ENCODE measurements at places on chromosomes 1 and 21.

DNA sequence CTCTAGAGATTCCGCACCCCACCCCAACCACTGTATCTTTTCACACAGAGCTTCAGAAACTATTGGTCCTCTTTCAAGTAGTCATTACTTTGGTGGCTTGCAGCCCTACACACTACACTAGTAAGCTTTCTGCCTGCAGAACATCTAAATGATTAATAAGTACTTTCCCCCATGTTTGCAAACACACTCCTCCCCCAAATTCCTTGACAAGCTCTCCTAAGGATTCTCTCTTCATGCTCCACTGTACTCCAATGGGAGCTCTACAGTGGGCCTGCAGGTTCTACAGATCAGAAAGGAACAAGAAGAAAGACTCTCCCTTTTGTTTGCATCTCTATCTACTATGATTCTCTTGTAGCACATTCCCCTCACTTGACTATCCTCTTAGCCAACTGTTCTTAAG is 16.3 kb upstream of the NUF2 start:
- DNase-seq, result no peak

- no peak for DNase-seq
Observed at GRCh38 chr1:116916533-116917445, 7.1 kb downstream of the PTGFRN start.

DNA sequence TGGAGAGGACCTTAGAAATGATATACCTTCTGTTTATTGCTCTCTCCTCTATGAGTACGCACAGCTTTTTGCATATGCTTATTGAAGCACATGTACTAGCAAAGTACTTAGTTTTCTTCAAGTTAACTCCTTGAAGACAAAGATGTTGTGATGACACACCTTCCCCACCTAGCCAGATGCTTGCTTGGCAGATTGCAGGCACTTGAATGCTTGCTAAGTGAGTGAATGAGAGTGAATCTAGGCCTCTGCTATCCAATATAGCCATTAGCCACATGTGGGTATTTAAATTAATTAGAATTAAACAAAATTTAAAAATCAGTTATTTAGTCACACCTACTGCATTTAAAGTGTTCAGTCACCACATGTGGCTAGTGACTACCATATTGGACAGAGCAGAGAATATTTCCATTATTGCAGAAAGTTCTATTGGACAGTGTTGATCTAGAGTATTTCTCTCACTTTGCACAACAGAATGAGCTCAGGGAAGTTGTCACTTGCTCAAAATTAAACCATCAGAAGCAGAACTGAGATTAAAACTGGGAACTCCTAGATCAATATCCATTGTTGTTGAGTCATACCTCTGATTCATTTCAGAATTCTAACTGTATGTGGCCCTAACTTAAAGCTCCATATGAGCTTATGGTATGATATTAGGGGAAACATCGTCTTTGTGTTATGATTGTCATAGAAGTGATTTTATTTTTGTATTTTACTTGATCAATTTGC is 8.6 kb upstream of the EEIG2 start:
- DNase-seq, result no peak

- DNase-seq, result no peak
Observed at GRCh38 chr1:71948561-71948960, 333.8 kb downstream of the NEGR1 start.

DNA sequence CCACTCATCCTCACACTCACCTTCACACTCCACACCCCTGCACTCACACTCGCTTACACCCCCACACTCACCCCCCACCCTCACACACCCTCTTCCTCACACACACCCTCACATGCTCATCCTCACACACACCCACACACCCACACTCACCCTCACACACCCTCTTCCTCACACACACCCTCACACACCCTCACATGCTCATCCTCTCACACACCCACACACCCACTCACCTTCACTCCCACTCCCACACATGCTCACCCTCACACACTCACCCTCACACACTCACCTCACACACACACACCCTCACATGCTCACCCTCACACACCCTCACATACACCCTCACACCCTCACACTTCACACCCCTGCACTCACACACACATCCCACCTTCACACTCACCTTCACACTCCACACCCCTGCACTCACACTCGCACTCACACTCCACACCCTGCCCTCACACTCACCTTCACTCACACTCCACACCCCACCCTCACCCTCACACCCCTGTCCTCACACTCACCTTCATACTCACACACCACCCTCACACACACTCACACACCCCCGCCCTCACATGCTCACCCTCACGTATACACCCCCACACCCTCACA is 42.6 kb upstream of the EDN2 start:
- no peak for DNase-seq

DNA sequence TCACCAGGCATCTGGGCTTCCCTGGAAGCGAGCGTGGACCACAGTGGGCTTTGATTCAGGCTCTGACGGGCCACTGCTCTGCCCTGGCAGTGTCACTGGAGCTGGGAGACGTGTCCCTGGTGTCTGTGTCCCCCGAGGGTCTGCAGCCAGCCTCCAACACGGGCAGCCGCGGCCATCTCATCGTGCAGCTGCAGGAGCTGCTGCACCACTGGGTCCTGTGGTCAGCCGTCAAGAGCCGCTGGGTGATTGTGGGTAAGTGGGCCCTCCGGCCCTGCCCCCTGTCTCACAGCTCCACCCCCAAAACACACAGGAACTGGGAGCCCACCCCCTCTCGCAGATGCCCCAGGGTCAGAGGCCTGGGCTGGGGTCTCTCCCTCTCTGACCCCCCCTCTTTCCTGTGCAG is 40.7 kb downstream of the DISP3 start:
- no peak for DNase-seq

DNA sequence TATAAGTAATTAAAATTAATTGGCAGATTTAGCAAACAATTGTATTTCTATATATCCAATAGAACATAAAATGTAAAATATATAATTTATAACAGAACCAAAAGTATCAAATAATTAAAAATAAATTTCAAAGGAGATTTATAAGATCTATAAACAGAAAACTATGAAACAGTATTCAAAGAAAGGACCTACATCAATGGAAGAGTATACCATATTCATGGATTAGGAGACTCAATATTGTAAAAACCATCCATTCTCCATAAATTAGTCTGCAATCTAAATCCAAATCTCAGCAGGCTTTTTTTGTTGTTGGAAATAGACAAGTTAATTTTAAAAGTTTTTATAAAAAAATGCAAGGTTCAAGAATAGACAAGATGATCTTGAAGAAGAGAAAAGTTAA is 149.0 kb upstream of the RUNX3 start:
- no peak for DNase-seq

GRCh38 chr1:236389253-236389652 is 4.8 kb upstream of the EDARADD start:
- DNase-seq, result no peak

DNA sequence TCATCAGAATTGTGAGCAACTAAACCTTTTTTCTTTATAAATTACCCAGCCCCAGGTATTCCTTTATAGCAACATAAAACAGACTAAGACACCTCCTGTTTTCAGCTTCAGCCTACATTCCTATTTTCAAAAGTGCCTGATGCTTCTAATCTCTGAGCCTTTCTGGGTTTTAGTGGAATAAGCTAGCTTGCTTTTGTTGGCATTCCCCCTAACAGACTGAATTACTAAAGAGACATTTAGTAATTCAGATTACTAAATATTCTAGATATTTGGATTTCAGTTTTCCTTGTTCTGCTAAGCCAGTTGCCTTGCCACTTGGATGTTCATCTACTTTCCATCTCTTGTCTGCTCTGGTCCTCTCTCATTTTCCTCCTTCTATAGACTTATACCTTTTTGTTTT is 10.5 kb upstream of the GNG12 start:
- DNase-seq, result no peak

GRCh38 chr21:25561668-25562641 is 45.3 kb downstream of the MRPL39 start:
- DNase-seq, result no peak

DNA sequence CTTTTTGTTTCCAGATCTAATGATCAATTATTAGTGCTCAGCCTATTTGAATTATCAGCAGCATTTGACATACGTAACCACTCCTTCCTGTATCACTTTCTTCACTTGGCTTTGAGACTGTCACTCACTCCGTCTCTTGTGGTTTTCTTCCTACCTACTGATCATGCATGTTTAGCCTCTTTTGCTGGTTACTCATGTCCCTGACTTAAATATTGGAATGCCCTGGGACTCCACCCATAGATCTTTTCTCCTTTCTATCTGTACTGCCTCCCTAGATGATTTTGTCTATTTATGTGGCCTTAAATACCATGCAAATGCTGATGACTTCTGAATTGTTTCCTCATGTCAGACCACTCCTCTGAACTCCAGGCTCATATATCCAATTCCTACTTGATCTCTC is 57.7 kb upstream of the PDE4B start:
- DNase-seq, result no peak

DNA sequence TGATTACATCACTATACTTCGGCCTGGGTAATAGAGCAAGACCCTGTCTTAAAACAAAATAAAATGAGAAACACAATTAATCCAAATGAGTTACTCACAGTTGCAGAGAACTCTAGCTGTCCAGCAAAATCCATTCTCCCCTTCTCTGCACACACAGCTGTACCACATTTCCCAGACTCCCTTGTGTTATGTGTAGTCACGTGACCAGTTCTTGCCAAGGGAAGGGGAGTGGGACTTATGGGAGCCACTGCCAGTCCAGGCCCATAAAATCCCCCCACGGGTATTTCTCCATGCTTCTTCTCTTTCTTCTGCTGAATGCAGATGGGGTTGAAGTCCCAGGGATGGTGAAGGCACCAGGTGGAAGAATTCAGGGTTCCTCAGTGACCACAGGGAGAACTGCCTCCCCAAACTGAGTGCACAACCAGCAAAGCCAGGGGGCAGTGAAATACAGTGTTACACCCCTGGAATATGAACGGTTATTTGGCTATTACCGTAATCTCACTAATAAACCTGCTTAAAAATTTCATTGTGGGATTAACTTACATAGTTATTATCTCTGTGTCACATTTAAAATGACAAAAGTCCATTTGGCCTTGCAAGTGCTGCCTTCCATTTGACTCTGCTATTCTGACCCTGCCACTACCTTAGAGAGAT is 85.6 kb upstream of the FMN2 start:
- DNase-seq, result no peak

DNA sequence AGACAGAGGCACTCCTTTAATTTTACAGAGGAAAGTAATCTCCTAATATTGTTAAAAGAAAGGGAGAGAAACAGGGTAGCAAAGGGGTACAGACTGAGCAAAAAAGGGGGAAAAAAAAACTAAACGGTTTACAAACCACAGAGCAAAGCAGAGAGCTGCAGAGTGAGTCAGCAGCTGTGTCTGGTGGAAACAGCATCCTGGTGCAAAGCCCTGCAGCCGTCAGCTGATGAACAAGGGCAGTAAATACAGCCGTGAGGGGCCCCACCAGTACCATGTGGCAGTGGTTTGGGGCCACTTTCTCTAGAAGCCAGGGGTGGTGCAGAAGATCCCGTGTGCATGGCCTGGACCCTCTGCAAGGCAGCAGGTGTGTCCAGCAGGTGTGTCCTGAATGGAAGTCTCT is 111.3 kb downstream of the ERG start:
- no peak for DNase-seq

Data from SK-N-DZ (cell line).